ENCODE measurements at places on chromosomes 3 and 15.
A peak's percentile ranks its signal among the peaks of the same experiment; 100 is the strongest.

DNA sequence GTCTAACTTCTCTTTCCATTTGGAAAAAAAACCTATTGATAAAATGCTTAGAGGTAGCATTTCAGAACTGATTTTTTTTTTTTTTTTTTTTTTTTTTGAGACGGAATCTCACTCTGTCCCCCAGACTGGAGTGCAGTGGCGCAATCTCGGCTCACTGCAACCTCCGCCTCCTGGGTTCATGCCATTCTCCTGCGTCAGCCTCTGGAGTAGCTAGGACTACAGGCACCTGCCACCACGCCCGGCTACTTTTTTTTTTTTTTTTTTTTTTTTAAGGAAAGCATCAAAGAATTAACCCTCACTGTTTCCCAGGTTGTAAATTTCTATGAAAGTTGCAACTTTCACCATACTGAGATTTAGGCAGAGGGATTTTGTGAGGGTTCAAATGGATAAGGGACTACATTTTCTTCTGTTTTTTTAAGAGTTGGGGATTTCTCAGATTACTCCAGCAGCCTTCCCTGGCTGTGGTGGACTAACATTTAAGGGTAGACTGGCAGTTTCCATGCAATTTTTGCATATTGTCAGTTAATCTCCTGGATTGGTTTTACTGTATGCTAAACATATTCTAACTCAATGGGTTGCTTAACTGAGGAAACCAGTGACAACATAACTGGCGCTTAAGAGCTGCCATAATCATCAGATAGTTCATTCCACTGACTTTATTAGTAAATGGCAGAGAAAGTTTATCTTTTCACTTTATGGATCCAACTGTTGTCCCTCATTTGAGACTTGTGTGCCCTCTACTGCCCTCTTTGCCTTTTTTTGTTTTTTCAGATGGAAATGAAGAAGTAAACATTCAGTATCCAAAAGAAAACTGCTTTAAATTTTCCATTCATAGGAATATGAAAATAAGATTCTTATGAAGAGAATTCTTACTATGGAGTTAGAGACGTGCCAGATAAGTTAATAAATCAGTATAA lies 93.7 kb downstream of the NPTN start:
- DNase-seq: no peak

DNA sequence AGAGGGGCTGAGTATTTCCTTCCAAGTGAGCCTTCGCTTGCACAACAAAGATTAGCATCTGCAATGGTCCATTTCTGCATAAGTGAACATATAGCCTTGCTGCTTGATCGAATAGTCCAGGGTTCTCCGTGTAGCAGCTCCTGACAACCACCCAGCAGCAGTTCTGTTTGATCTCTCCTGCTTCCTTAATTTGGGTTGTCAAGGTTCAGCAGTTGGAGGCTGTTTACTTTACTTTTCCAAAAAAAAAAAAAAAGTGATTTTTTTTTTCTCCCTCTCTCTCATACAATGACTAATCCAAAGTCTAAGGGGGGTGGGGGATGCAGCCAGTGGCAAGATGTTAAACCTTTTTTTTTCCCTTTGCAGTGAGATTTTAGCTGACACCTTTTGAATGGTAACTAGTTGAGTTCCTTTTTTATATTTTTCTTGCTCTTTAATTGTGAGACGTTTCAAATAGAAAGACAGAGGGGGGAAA lies 3.6 kb downstream of the FOXP1 start:
- DNase-seq: no peak

- DNase-seq: no peak
Observed at GRCh38 chr3:154642145-154642544, 212.2 kb upstream of the GPR149 start.

- no peak for DNase-seq
Observed at GRCh38 chr3:178022599-178022998, 513.6 kb upstream of the KCNMB2 start.

- no peak for DNase-seq
Observed at GRCh38 chr15:50183112-50183794, 1.3 kb downstream of the SLC27A2 start.

GRCh38 chr3:99499235-99500158 lies 138.9 kb upstream of the COL8A1 start:
- no peak for DNase-seq

DNA sequence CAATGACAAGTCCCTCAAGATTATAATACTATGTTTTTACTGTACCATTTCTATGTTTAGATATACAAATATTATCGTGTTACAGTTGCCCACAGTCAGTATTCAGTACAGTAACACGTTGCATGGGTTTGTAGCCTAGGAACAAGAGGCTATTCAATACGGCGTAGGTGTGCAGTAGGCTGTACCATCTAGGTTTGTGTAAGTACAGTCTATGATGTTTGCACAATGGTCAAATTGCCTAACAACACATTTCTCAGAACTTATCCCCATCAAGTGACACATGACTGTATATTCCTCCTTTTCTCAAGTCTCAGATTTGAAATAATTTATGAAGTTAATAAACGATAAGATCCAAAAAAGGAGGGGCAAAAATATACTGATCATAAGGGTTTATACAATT lies 21.7 kb downstream of the ZDHHC3 start:
- DNase-seq: no peak

- DNase-seq: no peak
Observed at GRCh38 chr15:42919799-42920518, 619 bp downstream of the TTBK2 start.

GRCh38 chr3:2888592-2888991 lies 221.6 kb downstream of the IL5RA start:
- DNase-seq: no peak

GRCh38 chr3:182979674-182980191 lies 605 bp downstream of the DCUN1D1 start:
- no peak for DNase-seq

DNA sequence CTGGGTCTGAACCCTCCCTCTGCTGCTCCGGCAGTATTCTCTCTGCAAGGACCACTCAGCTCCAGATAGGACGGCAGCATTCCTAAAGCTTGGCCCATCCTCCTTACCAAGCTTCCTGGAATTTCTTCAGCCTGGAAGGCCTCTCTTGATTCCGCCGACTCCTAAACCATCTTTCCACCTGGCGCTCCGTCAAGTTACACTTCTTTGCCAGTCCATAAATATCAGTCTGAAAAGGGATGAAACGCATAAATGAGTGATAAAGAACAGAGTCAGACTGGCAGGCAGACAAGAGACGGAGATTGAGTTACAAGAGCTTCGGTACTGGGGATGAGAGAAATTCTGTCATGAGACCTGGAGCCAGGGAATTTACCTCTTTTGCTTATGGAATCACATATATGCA lies 44.3 kb downstream of the CERS3 start:
- no peak for DNase-seq

- DNase-seq: no peak
Observed at GRCh38 chr15:60889006-60889405, 340.1 kb downstream of the RORA start.

GRCh38 chr3:111700054-111700453 lies 104.9 kb upstream of the ZBED2 start:
- no peak for DNase-seq

GRCh38 chr15:49288391-49288790 lies 118.3 kb downstream of the GALK2 start:
- no peak for DNase-seq

DNA sequence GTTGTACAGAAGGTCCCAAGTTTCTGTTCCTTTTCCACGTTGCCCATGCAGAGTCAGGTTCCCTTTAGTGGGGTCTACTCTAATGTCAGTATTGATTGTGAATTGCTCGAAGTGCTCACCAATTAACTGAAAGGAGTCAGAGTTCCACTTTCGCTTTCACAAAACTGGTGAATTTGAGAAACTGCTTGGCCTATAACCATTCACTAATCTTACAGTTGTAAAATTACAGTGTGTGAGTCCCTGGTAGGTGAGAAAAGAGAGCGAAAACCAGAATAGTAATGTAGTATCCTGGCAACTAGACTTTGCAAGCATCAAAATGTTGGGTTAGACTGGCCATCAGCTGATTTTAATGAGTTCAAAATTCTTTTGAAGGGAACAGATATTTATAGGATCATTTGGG lies 237.5 kb upstream of the CHRM5 start:
- DNase-seq: no peak

- no peak for DNase-seq
Observed at GRCh38 chr3:194571491-194572142, 61.6 kb downstream of the TMEM44 start.

- no peak for DNase-seq
Observed at GRCh38 chr15:78950343-78950742, 5.5 kb upstream of the CTSH start.

DNA sequence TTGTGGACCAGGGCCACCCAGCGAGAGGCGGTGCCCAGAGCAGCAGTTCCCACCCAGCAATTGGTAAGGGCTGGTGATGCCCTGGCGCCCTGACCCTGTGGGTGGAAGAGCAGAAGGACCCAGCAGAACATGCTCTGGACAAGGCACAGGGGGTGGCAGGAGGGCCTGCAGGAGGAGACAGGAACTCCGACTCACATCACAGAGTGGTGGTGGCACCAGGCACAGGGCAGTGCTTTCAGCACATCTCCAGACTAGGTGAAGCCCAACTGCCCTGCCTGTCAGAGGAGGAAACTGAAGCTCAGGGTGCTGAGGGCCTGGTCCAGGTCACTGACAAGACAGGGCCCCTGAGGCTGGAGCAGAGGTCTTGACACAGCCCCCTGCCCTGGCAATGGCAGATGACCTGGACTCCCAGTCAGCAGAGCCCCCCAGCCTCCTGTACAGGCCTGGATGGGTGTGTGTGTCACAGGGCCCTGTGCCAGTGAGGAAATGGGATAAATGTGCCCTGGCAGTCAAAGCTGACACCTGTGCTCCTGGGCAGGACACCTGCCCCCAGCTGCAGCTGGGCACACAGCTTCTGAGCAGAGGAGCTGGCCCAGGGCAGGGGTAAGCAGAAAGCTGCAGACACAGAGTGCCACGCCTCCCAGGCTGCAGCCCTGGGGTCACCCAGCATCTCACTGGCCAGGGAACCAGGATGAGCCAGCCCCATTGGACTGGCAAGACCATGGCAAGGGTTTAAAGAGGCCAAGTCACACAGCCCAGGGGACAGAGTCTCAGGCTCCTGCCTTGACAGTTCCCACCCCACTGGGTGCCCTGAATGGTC lies 11.4 kb downstream of the KLF15 start:
- peak; percentile 33 for DNase-seq

DNA sequence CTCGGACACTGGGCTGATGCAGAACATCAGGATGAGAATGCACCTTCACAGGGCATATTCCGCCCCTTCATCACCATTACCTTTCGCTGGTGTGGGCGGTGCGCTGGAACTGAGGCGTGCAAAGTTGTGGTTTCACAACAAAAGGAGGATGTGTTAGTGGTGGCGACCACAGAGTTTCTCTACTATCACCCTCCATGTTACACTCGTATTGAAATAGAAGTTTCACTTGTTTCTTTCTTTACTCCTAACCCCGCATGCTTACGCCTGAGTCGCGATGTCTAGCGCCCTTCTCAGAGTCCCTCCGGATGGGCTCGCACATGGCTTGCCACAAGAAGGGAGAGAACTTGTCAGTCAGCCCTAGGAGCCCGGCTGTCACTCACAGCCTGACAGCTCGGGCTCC lies 148.7 kb downstream of the GABRB3 start:
- DNase-seq: no peak

DNA sequence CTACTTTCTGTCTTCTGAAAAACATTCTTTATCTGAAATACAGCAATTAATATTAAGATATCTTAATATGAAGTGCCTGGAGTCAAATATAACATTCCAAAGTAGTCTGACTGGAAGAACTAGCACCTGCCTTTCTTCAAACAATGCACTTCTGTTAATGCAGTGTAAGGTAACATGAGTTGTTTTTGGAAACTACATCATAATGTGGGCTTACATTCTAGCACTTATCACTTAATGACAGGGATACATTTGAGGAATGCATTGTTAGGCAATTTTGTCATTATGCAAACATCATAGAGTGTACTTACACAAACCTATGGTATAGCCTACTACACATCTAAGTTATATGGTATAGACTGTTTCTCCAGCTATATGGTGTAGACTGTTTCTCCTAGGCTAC lies 49.2 kb downstream of the SLC15A2 start:
- DNase-seq: peak; percentile 11

- no peak for DNase-seq
Observed at GRCh38 chr3:17632401-17633100, 109.9 kb downstream of the TBC1D5 start.

- DNase-seq: peak; percentile 66
Observed at GRCh38 chr3:16490062-16490619, 23.4 kb downstream of the RFTN1 start.

- DNase-seq: no peak
Observed at GRCh38 chr3:142983318-142983717, 18.1 kb upstream of the U2SURP start.

DNA sequence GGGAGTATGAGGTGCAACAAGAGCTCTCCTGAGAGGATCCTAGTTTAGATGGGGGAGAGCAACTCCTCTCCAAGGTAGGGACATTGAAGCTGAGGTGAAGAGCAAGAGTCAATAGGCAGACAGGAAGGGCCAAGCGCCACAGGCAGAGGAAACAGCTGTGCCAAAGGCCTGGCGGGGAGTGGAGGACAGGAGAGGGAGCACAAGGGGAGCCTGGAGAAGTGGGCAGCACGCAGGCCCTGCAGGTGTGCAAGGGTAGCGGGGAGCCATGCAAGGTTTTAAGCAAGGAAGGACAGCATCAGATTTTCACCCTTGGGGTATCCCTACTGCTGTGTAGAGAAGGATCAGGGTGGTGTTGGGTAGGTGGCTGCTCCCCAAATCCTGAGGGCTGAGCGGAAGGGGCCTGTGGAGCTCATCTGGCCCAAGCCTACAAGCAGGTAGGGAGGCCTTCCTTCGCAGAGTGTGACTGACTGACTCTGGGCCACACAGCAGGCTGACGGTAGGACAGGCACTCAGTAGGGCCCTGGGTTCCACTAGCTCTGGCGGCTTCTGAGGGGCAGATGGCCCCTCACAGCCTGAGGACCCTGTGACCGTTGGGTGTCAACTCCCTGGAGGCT lies 13.3 kb downstream of the CHST13 start:
- DNase-seq: peak; percentile 40

- no peak for DNase-seq
Observed at GRCh38 chr15:98401029-98401428, 247.3 kb upstream of the IGF1R start.

- no peak for DNase-seq
Observed at GRCh38 chr15:71259866-71260265, 144.6 kb downstream of the THSD4 start.

- no peak for DNase-seq
Observed at GRCh38 chr15:94305133-94305532, 73.8 kb downstream of the MCTP2 start.

DNA sequence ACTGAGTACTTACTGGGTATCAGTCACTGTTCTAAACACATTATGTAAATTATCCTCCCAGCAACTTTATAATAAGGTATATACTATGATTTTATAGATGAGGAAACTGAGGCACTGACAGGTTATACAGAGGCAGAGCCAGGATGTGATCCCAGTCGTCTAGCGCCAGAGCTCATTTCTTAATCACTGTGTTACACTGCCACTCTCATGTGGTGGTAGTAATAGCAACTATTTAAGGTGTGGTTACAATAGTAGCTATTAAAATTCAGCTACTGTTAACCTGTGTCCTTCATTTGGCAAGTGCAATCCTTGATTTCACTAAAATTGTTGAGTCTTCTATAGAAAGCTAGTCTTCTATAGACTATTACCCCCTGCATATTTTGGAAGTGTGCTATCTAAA lies 43.1 kb upstream of the TRPC1 start:
- no peak for DNase-seq
